Astrocyte of the spinal cord (primary cell): ENCODE measurements at places on chromosomes 5 and 9.
A peak's percentile ranks its signal among the peaks of the same experiment; 100 is the strongest.

DNA sequence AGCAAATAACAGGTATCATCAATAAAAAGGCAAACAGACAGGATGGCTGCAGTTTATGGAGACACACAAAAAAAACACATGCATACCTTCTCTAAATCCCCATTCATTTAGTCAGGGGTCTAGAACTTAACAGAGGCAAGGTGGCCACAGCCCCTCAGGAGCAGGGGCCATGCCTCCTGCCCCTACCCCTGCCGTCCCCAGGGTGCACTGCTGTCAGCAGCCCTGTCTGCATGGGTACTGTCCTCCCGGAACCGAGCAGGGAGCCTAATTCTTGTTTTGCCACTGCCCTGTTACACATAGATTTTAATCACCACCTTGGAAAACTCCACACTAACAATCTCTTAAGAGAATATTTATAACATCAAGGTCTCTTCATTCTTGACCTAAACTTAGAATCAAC lies 39.0 kb downstream of the ADAMTS12 start:
- DNase-seq, result no peak

DNA sequence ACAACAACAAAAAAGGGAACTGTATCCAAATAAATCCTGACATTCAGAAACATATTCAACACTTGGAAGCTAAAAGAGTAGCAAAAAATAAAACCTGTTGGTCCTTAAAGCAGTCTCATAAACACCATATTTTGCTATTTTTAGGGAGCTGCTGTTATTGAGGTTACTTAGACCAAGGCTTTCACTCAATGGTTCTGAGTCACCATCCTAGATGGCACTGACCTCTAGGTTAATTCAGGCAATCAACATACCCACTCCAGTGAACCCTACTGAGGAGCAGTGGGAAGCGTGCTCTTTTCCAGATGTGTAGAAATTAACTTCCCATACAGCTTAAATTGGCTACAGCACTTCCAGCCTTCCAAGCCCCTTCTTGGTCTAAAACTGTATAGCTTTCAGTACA lies 5.2 kb downstream of the GNAQ start:
- DNase-seq, result no peak

- DNase-seq, result no peak
These were observed 353.3 kb downstream of the MAN2A1 start for GRCh38 chr5:110043025-110043424.

DNA sequence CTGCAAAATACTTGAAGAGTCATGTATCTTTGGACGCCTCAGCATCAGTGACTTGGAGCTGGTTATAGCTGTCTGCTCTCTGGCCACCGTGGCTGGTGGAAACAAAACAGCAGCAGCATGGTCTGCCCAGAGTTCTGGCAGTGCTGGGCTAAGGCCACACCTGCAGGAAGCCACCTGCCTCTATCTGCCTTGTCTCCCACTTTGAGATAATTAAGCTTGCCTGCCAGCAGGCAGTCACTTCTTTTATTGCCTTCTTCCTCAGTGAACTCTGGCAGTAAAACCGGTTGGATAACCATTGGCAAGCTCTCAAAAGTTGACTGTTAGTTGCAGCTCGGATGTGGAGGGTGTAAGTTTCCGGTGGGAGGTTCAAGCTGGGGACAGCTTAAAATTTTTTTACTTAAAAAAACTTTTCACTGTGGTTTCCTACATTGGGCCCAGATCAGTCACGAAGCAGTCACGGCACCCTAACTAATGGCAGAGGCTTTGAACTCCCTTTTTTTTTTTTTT lies 4.9 kb downstream of the SMIM3 start:
- peak; percentile 94 for DNase-seq

DNA sequence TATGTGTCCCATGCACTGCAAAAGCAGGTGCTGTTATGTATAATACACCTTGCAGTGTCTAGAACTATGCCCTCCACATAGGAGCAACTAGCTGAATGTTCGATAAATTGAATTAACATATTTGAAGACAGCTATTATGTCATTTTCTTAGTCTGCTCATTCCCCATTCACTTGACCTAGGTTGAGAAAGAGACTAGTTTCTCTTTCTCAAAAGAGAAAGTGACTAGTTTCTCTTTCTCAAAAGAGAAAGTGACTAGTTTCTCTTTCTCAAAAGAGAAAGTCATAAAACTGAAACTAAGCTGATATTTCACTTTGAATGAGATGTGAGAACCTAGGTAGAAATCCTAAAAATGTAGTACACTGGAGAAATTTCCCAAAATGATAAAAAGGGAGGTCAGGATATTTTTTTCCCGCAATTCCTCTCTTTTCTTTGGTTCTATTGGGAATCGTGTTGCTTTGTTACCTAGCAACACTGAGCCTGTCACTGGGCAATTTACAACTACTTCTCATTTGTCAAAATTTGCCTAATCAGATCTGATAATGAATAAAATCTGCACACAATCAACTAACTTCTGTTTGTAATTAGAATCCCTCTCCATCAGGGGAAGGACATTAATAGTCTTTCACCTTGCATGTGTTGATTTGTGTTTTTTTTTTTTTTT lies 132.0 kb upstream of the GRIA1 start:
- DNase-seq, result no peak
